Sigmoid colon (tissue), 7 donors: ENCODE measurements at places on chromosomes 2 and 18.

DNA sequence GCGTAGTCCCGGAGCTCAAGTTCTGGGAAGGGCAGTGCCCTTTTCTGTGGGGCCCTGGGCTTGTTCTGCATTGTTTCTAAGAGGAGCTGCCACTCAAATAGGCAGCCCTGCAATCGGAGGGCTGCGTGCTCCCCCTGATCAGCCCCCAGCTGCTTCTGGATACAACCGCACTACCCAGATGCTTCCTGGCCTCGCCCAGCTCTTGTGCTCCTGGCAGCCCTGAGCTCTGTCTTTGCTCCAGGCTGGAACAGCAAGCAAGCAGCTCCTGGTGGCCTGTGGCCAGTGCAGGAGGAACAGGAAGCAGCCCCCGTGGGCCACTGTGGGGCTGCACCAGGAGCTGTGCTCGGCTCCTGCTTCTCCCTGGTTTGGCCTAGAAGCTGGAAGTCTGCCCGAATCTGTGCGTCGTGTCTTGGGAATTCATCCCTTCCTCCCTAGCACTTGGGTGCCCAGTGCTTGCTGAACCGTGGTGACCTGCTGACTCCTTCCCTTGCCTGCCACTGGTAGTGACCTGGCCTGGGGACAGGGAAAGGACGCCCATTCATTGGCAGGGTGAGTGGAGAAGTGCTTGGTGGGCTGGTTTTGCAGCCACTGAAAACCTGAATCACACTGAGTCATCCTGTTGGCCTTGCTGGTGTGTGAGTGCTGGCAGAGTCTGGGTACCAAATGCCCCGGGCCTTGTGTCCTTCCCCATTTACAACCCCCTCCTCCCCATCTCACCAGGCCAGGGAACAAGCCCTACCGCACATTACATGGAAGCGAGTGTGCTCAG lies 27.3 kb upstream of the NTSR2 start:
- DNase-seq, result peak; percentile 84

DNA sequence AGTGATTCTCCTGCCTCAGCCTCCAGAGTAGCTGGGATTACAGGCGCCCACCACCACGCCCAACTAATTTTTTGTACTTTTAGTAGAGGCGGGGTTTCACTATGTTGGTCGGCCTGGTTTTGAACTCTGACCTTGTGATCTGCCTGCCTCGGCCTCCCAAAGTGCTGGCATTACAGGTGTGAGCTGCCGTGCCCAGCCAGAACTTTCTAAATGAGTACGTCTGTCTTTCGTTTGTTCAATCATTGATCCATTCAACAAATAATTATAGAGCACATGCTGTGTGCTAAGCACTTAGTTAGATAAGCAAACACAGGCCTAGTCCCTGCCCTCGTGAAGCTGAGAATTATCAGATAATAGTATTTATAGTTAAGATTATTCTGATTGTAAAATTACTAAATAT lies 56.5 kb downstream of the TTC39C start:
- DNase-seq, result no peak

GRCh38 chr2:139162957-139163356 lies 382.8 kb upstream of the NXPH2 start:
- DNase-seq, result no peak

GRCh38 chr2:7479603-7480002 lies 562.4 kb downstream of the RNF144A start:
- DNase-seq, result no peak

- no peak for DNase-seq
Observed at GRCh38 chr18:27843783-27844777, 332.9 kb downstream of the CDH2 start.

DNA sequence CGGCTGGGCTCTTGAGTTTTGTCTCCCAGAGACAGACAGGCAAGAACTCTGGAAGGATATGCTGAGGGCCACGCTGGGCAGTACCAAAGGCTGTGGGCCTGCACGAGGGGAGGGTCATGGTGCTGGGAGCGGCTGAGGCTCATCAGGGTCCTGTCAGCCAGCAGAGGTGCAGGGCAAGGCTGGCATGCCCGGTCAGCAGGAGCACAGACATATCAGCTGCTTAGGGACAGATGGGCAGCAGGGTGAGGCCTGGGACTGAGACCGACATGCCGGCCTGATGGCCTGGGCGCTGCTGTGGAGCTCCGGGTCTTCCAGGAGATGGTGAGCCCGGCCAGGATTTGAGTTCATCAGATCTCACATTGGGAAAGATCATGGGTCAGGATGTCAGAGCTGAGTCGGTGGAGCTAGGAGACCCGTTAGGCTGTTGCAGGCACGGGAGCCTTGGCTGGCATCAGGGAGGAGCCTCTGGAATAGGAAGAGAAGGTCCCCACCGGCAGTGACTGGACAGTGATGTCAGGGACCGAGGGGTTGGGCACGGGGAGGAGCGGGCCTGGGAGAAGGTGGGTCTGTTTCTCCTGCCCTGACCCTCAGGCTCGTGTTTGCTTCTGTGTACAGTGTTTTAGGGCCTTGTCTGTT lies 18.8 kb downstream of the CNDP2 start:
- DNase-seq, result peak; percentile 44

- no peak for DNase-seq
Observed at GRCh38 chr18:26568926-26569665, 20.7 kb upstream of the KCTD1 start.

GRCh38 chr2:3462493-3463104 lies 56.7 kb downstream of the ADI1 start:
- DNase-seq, result peak; percentile 43

DNA sequence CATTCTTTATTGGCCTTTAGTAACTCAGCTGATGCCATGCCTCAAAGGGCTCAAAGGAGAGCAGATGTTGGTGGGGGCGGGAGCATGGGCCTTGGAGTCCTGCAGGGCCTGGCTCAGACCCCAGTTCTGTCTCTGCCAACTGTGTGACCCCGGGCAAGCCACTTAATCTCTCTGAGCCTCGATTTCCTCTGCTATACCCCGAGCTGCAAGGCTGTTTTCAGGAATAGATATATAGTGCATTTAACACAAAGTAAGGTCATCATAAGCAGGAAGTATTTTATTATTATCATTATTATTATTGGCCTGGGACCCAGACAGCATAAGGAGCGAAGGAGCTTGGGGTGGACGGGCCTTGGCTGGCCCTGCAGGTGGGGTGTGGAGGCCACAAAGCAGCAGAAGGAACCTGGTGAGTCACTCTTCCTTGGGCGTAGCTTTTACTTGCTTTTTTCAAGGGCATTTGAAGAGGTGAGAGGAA lies 162.7 kb downstream of the INHBB start:
- peak; percentile 27 for DNase-seq

GRCh38 chr2:84858123-84858522 lies 22.8 kb downstream of the TRABD2A start:
- no peak for DNase-seq

DNA sequence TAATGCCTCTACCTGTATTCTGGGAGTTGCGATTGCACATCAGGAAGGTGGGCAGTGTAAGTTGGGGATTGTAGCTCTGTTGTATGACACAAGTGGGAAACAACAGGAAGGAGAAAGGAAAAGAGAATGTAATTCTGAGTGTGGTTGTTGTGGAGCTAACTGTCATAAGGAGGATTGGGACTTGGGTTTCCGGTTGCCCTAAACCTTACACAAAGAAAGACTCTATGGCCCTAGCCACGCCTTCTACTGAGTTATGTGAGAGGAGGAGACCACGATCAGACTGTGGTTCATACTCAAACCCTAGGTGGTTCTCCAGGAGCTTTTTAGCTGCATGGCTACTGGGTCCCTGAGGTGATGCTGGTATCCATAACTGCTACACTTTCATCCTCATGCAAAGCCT lies 86.5 kb downstream of the TANC1 start:
- no peak for DNase-seq

GRCh38 chr18:35408843-35409261 lies 31.7 kb upstream of the ZNF396 start:
- no peak for DNase-seq

GRCh38 chr18:79405781-79406575 lies 10.2 kb downstream of the NFATC1 start:
- no peak for DNase-seq

GRCh38 chr2:53786352-53786704 lies 425 bp downstream of the ASB3 start:
- DNase-seq, result peak; percentile 68

DNA sequence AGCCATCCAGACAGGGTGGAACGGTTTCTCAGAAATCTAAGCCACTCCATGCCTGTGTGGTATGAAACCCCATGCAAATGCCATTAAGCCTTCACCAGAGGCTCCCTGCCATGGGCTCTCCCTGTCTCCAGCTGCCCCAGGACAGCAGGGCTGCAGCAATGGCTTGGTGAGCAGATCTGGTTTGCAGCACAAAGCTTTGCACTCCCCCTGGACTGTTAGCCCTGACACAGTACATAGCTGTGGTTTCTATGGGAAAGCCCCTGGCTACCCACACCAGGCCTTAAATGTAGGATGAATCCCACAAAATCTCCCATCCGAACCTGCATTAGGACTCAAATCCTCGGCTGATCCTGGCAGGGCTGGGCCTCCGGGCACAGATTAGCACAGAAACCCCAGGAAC lies 291.6 kb downstream of the TNS1 start:
- no peak for DNase-seq

GRCh38 chr2:95075440-95076132 lies 46.0 kb downstream of the MRPS5 start:
- DNase-seq, result no peak

- DNase-seq, result no peak
Observed at GRCh38 chr2:136183097-136183496, 65.1 kb upstream of the CXCR4 start.

DNA sequence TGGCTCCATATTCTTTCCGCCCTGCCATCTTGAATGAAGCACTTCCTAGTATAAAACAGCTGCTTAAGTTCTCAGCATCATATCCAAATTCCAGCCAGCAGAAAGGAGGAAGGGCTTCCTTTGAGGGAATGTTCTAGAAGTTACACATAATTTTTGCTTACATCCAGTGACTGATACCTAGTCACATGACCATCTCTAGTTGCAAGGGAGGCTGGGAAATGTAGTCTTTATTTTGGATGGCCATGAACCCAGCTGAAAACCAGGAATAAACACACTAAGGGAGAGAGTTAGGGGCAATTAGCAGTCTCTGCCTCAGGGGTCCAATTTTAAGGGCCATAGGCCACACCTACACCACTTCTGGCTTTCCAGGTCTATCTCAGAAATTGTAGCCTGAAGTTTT lies 57.8 kb upstream of the LMAN1 start:
- no peak for DNase-seq

DNA sequence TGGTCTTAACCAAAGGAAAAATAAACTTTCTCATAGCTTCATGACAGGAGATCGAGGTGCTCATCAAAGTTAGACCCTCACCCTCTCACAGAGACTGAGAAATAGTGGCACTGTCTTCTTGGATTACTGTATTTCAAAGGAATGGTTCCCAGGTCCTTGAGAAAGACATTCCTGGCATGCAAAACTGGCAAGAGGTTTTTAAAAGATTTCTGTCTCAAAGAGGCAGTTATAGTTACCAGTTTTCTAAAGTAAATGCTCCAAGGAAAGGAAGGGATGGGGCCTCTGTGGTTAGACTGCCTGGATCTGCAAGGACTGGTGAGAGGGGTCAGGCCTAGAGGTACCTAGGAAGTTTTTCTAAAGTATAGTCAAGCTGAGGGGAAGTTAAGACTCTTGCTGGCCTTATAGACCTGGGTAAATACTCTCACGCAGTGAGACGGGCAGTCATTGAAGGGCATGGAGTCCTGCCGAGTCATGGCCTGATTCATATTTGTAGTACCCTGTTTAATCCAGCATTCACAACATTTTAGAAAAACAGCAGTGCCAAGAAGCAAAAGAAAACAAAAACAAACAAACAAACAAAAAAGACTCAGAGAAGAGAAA lies 226.1 kb downstream of the DOK6 start:
- DNase-seq, result no peak

- no peak for DNase-seq
Observed at GRCh38 chr18:42471885-42472284, 516.9 kb downstream of the PIK3C3 start.

- no peak for DNase-seq
Observed at GRCh38 chr2:27989149-27989548, 98.6 kb downstream of the BABAM2 start.

DNA sequence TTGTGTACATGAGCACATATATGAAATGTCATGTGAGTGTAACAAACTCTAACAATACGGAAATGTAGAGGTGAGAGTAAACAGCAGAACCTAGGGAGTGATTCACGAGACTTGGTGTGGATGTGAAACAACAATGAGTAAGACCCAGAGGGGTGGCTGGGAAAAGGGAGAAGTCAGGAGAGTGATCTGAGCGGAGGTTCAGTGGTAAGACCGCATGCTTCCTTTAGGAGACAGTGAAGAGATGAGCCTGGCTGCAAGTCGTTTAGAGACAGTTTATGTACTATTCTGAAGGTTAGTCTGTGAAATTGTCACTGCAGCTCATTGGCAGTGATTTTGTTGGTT lies 150.6 kb downstream of the PRPF40A start:
- no peak for DNase-seq

DNA sequence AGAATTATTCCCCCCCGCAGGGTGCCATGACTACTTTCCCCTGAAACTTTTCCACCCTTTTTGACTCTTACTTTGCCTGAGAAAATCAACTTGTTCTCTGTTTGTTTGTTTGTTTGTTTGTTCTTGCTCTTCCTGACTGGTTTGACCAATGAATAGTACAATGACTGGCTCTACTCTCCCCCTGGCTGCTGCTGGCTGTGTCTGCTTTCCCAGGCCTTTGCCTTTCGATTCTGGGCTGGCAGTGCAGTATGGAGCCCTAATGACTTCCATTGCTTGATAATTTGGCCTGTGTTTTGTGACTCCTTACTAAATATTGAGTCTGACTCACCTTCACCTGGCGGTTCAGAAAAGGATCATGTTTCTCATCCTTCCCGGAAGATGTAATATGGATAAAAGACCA lies 241.1 kb downstream of the TMEM182 start:
- no peak for DNase-seq

- DNase-seq, result no peak
Observed at GRCh38 chr18:7727361-7728076, 160.4 kb downstream of the PTPRM start.

DNA sequence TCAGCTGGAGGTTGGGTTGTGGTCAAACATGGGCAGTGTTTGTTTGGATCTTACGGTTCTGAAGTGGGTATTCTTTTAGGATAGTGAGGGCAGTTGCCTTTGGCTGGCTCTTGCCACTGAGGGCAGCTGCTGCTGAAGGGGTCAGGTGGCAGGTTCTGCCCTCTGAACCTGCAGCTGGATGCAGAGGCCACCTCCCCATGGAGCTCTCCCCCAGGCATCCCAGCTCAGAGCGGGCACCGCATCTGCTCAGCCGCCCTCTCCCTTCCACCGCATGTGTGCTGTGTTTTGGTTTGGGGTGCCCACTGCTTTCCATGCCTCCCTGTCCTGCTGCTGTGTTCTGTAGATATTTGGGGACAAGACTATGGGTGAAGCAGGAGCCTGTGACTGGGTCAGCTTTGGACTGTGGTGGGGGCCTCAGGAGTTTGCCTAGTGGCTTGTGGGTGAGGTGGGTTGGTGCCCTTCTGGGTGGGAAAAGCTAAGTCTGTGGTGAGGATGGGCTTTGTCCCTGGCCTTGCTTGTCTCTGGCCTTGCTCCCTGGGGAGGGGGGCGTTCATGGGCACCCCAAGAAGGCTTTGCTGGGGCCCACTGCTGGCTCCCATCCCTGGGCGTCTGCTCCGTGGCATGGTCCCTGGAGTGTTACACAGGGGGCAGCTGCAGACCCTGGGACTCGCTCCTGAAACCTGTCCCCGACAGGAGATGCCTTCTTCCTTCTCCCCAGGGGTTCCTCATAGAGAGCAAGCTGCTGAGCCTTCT lies 28.5 kb downstream of the OTOF start:
- DNase-seq, result peak; percentile 43
